ENCODE measurements at places on chromosomes 16 and 17. TPM values are rescaled to one million over a fixed set of nuclear protein-coding genes. Genes with fewer than 3 reads are reported as not detected.
A peak's percentile ranks its signal among the peaks of the same experiment; 100 is the strongest.

Gene DCAKD
- 15.6 TPM for total RNA-seq

Gene ALOX15B
- total RNA-seq, result not detected

Gene PYY
- total RNA-seq, result not detected

Gene C1QTNF8
- total RNA-seq, result not detected

Gene KRT34
- not detected for total RNA-seq

Gene ZFHX3
- 9.2 TPM for total RNA-seq

Gene GFER
- 31.6 TPM for total RNA-seq

Gene BAIAP3
- total RNA-seq, result 6.5 TPM

Gene PRAC1
- not detected for total RNA-seq

DNA sequence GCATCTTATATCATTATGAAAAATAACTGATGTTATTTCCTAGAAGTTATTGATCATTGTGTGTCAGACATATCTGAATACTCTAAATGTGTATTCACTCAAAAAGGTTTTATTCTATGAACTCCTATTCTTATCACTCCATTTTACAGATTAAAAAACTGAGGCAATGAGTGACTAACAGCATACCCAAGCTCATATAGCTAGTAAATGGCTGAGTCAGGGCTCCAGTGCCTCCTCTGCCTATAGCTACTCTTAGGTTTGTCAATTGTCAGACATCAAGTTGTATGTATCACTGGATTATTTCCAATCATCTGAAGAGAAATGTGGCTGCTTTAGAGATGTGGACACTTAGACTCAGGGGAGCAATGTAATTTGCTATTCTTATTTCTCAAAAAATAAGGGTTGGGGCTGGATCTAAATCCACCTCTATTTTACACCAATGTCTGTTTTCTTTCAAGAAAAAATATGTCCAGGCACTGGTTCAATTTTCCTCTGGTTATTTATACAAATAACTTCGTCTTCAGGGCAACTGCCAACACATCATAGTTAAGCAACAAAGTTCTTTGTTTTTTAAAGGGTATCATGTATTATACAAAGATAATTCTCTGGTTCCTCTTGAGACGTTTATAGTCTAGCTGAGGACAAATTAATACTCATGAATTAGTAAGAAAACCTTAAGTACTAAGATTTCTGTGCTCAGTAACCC, 328.9 kb upstream of the MAF start:
- H3K4me3 ChIP-seq, result no peak overlapping the region
- no peaks in the 10 kb centered on the region for H3K4me1 ChIP-seq
- no peaks in the 10 kb centered on the region for H3K27me3 ChIP-seq
- no peak overlapping the region for H3K27ac ChIP-seq

DNA sequence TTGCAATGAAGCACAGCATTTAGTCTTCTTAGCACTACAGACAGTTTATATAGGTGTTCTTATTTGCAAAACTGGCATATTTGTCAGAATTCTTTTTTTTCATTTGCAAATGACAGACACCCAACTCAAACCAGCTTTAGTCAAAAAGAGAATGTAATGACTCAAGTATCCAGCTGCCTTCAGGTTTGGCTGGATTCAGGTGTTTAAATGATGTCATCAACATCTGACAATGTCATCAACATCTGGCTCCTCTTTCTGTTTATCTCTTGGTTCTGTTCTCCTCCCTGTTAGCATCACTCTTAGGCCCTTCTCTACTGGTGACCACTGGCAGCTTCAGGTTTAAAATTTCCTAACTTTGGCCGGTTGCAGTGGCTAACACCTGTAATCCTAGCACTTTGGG, 18.9 kb downstream of the TMC5 start:
- no peak overlapping the region for H3K4me3 ChIP-seq
- no peak overlapping the region for H3K27ac ChIP-seq
- peaks cover 7% of the 10 kb centered on the region for H3K27me3 ChIP-seq
- H3K4me1 ChIP-seq, result peaks cover 18% of the 10 kb centered on the region

DNA sequence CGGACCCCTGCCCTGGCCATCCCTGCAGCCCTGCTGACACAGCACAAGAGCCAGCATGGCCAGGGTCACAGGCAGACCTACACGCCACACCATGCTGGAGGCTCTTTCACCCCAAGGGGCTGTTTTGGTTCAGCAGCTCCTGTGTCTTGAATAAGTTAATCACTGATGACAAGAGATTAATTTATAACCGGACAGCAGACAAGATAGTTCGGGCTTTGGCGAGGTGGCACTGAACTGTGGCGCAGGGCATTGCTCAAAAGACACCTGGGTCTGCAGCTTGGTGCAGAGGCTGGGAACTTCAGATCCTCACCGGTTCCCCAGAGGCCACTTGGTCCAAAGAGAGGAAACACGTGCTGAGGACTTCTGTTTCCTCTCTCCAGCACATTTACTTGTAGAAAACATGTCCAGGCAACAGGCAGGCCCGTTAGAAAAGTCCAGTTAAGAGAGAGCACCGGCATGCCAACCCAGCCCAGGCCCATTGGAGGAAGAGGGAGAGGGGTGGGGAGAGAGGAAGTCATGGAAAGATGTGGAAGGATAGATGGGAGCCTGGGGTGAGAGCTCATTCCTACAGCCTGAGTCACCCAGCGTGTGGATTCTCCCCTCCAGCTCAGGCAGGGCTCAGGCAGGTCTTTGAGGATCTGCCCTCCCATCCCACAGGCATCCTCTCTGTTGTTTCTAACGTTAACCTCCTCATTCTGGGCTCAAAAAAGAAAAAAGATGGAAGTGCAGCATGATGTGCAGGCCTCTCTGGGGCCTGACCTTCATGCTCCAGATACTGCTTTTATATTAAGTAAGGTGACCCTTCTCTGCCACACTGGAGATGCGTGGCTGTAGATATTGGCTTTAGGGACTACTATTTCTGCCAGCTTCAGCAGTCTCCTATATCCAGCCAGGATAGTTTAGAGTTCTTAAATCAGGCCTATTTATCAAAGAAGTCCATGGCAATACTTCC, 80.0 kb upstream of the HNF1B start:
- H3K4me1 ChIP-seq, result peaks cover 72% of the 10 kb centered on the region
- no peaks in the 10 kb centered on the region for H3K36me3 ChIP-seq
- no peak for DNase-seq
- H3K27ac ChIP-seq, result peak overlapping the region; percentile 24
- no peak overlapping the region for H3K4me3 ChIP-seq
- no peaks in the 10 kb centered on the region for H3K27me3 ChIP-seq

- H3K27me3 ChIP-seq, result no peaks in the 10 kb centered on the region
- peak; percentile 63 for DNase-seq
- H3K4me3 ChIP-seq, result peak within 1 kb of the TSS; percentile 76
- H3K4me1 ChIP-seq, result peaks cover 64% of the 10 kb centered on the region
- peak within 1 kb of the TSS; percentile 72 for H3K27ac ChIP-seq
Observed at GRCh38 chr16:85612801-85613603, at the start of gene GSE1. GSE1 (plus strand) TSS chr16:85613322; CDS start chr16:85613392, 70 bp downstream.

DNA sequence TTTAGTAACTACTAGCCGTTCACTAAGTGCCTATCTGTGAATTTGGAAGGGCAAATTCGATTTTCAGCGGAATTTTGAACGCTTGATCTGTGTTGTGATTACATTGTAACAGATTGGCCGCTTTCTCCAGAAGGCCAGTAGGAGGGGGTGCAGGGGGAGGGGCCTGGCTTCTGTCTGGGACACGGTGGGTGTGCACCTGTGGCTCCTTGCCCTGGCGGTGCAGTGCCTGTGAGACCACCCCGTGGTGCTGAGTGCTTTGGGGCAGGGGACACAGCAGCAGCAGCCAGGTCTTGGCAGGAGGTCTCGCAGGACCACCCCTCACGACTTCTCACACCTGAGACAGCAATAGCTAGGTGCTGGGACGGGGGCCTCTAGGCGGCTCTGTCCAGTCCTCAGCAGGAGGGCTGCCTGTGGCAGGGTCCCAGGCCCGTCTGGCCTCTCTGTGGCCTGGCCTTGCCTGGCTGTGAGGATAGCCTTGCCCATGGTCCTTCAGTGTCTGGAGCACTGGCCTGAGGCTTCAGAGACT, 1.8 kb downstream of the UBE2I start:
- peaks cover 50% of the 10 kb centered on the region for H3K4me1 ChIP-seq
- no peaks in the 10 kb centered on the region for H3K27me3 ChIP-seq
- peak overlapping the region; percentile 98 for H3K4me3 ChIP-seq
- peak overlapping the region; percentile 96 for H3K27ac ChIP-seq

GRCh38 chr16:906296-906695, 64.5 kb downstream of the LMF1 start:
- DNase-seq, result no peak
- H3K4me3 ChIP-seq, result no peak overlapping the region
- H3K27ac ChIP-seq, result no peak overlapping the region
- H3K4me1 ChIP-seq, result no peaks in the 10 kb centered on the region
- no peaks in the 10 kb centered on the region for H3K27me3 ChIP-seq
- H3K36me3 ChIP-seq, result peaks cover 48% of the 10 kb centered on the region

DNA sequence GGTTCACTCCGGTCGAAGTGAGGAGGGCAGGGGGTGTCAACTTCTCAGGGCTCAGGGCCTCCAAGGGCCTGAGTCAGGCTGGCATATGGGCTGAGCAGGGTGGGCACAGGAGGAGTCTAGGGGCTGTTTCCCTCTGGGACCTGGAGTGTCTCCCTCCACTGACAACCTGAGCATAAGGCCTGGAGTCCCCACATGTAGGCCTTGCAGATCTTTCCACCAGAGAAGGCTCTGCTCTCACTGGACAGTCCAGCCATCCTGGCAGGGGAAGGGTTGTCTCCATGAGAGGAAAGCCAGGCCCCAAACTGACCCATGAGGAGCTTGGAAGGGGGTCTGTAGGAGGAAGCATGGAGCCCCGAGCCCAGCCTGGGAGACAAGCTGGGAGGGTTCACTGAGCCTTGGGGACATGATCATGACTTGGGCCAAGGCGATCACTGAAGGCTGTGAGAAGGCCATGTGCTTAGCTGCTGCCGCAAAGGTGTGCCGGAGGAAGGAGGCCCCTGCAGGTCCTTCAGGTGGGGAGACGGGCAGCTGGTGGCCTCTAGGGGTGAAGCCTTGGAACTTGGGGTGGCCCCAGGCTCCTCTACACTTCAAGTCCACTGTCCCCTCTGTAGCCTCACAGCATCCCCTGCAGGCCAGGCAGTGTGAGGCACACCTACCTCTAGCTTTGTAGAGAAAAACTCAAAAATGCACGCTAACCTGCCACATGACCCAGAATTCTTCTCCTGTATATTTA, 9.9 kb downstream of the CMTM2 start:
- H3K36me3 ChIP-seq, result no peaks in the 10 kb centered on the region
- no peak for DNase-seq
- H3K4me1 ChIP-seq, result peaks cover 34% of the 10 kb centered on the region

DNA sequence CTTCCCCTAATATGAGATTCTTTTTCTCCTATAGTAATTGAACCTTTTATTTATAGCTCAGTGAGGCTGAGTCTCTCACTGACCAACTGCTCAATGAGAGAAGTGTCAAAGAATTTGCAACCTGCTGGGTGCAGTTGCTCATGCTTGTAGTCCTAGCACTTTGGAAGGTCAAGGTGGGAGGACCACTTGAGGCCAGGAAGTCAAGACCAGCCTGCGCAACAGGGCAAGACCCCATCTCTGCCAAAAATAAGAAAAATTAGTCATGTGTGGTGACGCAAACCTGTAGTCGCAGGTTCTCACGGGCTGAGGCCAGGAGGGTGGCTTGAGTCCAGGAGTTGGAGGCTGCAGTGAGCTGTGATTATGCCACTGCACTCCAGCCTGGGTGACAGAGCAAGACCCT, 30.9 kb upstream of the CRYBA1 start:
- H3K36me3 ChIP-seq, result no peaks in the 10 kb centered on the region
- peaks cover 8% of the 10 kb centered on the region for H3K4me1 ChIP-seq
- H3K27ac ChIP-seq, result no peak overlapping the region
- no peak for DNase-seq
- H3K27me3 ChIP-seq, result peaks cover 2% of the 10 kb centered on the region

DNA sequence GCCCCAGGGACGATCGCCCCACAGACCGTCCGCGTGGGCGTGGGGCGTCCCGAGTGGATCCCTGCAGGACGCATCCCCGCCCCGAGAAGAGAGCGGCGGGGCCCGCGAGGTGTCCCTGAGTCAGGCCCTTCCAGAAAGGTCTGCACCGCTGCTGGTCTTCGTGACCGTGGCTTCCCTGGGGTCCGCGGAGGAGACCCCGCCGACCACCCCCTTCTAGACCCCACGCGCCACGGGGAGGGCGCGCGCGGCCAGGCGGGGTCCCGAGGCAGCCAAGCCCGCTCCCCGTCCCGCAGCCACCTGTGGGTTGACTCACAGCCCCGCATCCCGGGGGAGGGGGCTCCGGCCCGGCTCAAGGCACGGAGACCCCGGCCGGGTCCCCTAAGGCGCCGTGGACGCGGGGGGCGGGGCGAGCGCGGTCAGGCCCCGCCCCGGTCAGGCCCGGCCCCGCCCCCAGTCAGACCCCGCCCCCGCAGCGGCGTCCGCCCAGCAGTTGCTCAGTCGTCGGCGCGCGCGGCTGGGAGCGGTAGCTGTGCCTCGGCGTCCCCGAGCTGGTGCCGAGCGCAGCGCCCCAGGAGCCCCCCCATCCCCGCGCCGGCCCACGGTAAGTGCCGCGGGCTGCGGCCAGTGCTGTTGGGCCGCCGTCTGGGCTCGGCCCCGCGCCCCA, at the start of gene BAIAP3:
Gene BAIAP3 (plus strand): TSS at position 497 of the 664 bp plus-strand sequence. CDS start 4,905 bp downstream, outside the sequence.
- H3K4me1 ChIP-seq, result peaks cover 36% of the 10 kb centered on the region
- H3K4me3 ChIP-seq, result peak within 1 kb of the TSS; percentile 78
- peak within 1 kb of the TSS; percentile 41 for H3K27ac ChIP-seq
- peaks cover 7% of the 10 kb centered on the region for H3K27me3 ChIP-seq
- peak; percentile 53 for DNase-seq

DNA sequence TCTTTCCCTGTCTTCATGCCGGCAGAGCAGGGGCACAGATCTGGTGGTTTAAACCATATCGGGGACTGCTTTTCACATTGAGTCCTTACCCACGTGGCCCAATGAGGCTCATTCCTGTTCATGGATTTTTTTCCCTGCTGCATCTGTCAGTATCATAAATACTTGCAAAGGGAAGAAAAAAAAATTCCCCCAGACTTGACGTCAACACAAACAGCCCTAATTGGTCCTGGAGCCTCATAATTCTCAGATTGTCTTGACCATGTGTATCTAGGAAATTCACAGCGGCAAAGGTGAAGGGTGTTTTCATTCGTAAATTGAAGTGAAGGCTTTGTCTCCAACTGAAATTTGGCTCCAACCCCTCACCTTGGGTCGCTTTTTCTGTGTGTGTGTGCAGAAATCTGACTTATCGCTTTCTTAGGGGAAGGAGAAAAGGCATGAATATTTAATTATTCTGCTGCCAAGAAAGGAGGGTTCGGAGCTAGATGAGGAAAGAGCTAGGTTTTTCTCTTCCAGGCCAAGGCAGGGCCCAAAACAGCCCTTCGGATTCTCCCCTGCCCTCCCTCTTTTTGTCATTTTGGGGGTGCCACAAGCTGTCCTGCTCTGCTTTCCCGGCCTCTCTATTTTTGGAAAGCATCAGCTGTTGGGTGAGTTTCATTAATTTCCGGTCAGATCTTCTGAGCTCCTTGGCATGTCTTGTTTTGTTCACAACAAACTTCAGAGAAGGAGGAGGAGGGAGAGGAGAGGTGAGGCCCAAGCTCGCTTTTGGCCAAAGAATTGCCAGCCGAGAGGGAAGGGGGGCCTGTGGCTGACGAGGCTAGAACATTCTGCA, 17.8 kb upstream of the CIBAR2 start:
- no peak for DNase-seq
- H3K36me3 ChIP-seq, result no peaks in the 10 kb centered on the region
- H3K27ac ChIP-seq, result no peak overlapping the region
- H3K27me3 ChIP-seq, result peaks cover 11% of the 10 kb centered on the region
- H3K4me3 ChIP-seq, result no peak overlapping the region

Measured in activated B cell treated with CpG ODN at 0.5 μM for 24 hours (primary cell).